ENCODE measurements at places on chromosomes 11 and 22.

GRCh38 chr11:12216671-12217374, 106.4 kb downstream of the MICAL2 start:
- DNase-seq = no peak

DNA sequence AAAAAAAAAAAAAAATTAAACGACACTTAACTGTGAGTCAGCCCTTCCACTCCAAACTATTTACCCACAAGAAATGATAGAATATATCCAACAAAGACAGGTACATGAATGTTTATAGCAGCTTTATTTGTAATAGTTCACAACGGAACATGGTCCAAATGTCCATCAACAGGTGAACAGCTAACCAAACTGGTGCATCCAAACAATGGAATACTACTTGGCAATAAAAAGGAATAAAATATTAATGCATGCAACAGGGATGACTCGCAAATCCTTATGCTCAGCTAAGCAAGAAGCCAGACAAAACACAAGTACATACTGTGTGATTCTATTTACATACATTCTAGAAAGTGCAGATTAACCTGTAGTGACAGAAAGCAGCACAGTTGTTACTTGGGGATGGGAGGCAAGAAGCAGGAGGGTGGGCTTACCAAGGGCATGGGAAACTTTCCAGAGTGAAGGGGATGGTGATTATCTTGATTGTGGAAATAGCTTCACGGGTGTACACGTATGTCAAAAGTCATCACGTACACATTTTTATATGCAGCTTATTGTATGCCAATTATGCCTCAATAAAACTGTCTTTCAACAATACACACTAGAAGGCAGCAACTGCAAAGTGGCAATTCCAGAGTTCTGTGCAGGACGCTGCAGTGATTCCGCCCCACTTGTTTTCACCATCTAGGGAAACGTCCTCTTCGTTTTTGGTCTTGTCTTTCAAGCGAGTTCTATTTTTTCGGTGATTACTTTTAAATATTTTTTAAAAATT, 6.7 kb upstream of the SF1 start:
- no peak for DNase-seq

DNA sequence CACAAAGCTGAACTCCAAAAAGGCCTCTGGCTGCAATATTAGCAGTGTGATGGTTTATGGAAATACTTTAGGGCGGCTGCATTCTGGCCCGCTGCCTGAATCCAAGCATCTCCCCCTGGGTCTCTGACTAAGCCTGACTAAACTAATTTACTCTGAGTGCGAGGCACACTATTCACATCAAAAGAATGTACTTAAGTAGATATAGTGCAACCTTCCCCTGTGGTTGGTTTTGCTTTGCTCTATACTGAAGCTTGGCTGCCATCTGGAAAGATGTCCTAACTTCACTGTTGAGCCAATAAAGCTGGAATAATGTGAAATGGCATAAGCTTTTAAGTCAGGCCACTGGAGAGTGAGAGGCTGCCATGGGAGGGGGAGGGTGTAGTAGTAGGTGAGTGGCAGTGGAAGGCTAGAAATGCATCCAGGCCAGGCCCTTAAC, 321.6 kb downstream of the AASDHPPT start:
- no peak for DNase-seq

DNA sequence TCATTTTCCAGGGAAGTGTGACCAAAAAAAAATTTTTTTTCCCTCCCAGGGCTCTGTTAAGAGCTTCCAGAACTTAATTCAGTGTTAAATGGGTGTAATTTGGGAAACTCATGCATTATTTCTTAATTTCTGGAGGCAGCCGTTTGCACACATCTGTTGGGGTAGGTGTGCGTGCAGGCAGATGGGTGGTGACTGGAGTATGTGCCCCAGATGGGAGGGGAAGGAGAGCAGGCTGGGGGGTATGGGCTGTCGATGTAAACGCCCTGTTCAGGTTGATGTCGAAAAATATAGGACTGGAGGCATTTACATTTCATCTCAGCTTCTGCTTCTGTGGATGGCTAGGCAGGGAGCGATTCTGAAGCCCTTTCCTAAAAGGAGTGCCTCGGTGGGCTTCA, 13.7 kb upstream of the SHISAL1 start:
- no peak for DNase-seq

DNA sequence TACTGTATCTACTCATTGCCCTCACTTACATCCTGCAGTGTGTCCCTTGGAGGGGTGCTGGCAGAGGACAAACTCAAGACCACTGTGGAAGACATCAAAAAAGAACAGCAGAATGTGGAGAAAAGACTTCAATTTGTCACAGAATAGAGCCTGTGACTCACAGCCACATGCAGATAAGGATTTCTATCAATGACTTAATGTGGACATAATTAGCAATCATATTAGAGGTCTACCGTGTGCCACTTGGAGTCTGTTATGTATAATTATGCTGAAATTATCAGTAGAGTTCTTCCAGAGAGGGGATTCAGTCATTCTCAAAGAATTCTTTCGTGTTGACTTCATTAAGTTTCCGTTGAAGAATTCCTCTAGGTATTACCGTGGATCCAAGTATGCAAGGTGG, 473.5 kb downstream of the MIAT start:
- DNase-seq = no peak

DNA sequence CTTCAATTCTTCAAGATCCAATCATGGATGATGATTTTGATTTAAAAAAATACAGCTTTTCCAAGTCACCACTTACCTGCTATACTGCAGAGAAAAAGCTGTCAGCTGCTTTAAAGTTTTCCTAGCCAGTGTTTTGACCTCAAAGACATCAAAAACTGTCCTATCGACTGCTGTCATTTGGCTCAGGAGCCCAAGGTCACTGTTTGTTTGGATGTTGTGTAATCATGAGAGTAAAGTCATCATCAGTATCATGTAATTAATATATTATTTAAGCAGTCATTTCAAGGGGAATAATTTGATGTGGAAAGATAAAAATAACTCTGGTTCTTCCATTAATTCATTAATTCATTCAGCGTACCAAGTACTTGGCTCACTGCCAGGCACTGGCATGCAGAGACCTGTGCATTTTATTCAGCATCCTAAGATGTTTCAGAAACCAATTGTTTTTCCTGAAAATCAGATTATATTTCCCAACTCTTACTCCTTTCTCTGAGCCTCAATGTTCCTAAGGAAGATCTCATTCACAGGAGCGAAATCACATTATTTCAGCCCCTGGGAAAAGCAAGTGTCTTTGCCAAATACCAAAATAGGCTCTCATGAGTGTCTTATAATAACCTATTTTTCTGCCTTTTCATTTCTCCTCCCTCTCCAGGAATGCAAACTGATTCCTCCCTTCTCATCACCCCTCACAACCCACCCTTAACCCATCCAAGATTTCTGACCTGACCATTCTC, 59.9 kb downstream of the SLC1A2 start:
- DNase-seq = no peak

DNA sequence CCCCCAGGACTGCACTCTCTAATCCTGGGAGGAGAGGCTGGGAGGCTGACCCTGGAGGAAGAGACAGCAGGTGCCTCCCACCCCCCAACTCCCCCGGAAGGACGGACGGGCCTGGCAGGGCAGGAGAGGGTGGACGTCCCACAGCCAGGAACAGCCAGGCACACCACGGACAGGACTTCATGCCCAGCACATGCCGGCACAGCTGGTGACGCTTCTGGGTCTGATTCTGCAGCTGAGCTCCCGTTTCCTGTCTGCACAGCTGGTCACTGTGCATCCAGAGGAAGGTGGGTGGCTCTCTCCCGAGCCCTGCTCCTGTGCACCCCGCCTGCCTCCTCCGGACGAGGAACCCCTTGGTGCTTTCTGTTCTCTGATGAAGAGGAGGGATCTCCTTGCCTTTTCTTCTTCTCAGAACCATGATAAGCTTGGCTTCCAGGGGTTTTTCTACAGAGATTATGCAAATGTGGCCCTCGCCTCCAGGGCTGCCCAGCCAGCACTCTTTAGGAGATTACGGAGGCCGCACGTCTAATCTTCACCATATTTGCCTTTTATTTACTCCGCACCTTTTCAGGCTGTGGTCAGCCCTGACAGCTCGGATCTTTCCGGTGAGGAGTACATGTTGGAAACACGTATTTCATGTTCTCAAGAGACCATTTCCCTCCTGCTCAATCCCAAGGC, 1295.8 kb downstream of the BRD1 start:
- DNase-seq = no peak

- DNase-seq = no peak
Measured at GRCh38 chr11:125111001-125111342, 454 bp downstream of the TMEM218 start.

DNA sequence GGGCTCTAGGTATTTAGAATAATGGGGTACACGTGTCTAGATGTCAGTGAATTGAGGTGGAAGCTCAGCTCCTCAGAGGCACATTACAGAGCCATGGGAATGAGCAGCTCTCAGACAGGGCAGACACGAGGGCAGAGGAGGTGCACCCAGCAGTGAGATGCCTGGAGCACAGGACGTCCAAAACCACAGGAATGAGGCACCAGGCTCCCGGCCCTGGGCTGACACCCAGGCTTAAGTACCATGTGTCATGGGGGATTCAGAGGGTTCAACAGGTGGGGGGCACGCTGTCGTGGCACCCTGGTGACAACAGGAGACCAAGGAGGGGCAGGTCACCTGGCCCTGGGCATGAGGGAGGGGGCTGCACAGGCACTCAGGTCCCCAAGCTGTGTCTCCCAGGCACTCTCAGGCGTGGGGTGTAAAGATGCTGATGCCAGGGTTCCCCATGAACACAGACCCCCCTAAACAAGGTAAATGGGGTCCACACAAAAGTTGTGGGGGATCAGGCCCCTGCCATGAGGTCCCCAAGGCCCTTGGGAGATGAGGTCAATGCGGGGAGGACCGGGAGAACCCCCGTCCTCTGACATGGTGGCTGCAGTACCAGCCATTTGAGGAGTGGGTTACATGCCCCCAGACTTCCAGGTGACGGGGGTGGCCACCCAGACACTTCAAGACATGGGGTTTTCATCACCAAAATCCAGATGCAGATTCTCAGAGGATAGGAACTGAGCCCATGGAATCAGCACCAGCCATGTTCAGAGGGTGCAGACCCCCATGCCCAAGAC, 5.6 kb upstream of the SYT8 start:
- DNase-seq = peak; percentile 95

DNA sequence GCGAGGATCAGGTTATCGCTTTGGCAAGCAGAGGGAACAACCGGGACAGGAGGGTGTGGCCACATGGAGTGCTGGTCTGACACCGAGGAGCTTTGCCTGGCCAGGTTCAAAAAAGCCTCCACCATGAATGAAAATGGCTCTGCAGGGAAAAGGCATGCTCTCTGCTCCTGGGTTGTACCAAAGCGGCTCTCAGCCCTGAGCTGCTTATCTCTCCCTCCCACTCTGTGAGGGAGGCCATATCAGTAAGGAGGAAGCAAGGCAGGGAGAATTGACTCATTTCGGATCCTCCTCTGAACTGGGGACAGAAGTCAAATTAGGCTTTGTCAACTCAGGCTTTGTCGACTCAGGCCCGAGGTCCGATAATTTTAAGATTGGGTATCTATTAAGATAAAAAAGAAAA, 82.9 kb upstream of the CRTAM start:
- DNase-seq = no peak

DNA sequence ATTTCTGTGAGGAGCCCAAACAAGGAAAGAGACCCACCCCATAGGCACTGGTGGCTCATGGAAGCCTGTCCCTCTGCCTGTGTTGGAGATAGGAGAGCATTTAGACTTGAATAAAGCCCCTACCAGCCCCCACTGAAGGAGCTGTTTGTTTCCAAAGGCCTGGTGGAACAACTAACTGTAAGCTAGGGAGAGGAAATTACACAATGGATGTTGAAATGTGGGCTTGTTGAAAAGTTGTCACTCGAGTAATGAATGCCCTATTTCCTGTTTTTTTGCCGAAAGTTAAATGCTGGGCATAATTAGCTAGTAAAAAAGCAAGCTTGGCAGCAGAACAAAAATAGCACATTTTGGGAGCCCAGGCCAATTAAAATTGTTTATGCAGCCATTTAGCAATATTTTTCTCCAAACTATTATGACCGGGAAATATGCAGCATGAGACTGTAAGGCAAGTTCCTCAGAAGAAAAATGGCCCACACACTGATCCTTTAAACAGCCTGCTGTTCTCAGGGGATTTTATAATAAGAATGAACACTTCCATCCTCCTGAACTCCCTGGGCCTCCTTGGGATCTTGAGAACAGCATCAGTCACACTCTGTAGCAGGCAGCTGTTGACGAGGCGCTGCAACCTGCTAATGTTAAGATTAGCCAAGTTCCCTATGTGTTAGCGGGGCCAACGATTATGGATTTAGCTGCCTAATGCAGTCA, 38.6 kb upstream of the LMO2 start:
- DNase-seq = no peak

DNA sequence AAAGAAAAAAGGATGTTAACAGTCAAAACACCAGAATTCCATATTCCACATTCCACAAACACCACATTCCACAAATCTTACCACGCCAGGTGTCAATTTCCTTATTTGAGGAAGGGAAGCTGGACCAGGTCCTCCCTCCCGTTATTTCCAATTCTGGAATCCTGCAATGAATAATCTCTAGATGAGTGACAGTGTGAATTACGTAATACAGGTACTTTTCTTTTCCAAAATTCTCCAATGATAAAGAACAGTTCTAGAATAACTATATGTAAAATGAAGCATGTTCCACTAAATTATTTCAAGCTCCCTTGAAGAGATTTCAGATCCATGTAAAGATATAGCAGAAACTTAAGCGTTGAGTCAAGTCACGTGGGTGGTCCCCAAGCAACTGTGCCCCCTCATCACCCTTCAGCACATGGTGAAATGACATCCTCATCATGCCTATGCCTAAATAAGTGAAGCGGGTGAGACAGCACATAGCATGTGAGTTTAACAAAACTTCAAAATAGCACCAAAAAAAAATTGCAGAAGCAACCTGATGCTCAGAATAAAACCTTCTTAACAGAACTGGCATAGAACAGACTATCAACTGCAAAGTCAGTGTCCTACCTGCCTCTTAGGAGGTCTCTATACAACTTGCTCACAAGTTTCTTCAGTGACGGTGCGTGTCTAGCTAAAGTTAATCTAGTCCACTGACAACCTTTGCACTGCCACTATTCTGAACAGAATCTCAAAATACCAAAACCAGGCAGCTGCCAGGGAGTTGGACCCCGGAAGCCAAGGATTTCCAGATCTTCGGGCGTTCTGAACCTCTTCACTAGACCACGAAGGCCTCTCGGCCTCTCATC, 876 bp downstream of the NFRKB start:
- no peak for DNase-seq

DNA sequence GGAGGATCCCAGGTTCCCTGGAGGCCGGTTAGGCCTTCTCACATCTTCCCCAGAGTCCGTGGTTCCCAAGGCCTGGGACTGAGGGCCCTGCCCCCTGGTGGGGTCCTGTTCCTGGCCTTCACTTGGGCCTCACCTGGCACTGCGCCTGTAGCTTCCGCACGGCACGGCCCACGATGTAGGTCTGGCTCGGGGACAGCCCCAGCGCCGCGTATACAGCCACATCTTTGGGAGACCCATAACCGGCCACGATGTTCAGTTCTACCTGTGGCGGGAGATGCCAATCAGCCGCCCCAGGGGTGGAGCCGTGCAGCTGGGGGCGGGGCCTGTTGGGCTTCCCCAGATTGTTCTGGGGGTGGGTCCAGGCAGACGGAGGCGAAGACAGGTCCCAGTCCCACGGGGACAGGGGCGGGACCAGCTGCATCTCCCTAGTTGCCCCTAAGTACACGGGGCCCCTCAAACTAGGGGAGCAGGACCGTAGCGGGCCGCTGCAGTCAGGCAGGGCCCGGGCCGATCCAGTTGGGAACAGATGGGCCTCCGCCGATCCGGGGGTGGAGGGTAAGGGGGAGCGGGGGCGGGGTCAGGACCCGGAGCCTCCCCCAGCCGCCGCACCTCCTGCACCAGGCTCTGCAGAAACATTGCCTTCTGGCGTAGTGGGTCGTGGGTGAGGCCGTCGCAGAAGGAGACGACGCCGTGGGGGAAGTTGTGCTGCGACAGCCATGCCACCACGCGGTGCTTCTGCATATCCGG, 10.1 kb downstream of the AIP start:
- DNase-seq = no peak

GRCh38 chr11:64563966-64564365, 27.1 kb upstream of the SLC22A12 start:
- DNase-seq = peak; percentile 85

Measured in chondrocyte (in vitro differentiated cells).